Fibroblast of skin of right biceps (primary cell): ENCODE measurements at places on chromosomes 1 and 21.
A peak's percentile ranks its signal among the peaks of the same experiment; 100 is the strongest.

DNA sequence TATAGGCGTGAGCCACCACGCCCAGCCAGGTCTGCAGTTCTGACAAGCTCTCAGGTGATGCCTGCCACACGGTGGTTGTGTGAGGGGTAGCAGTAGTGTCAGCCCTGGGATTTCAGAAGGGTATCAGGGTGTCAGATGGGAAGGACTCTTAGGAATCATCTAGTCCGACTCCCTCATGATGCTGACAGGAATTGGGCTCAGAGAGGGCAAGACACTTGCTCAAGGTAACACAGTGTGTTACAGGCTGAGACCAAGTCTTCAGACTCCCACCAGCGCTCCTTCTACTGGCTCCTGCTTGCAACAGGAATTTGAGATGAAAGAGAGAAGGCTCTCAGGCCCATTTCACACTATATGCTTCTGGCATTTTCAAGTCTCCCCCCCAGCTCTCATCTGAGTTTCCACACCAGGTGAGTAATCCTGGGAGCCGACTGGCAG is 6.9 kb downstream of the HTR1D start:
- no peak for DNase-seq

DNA sequence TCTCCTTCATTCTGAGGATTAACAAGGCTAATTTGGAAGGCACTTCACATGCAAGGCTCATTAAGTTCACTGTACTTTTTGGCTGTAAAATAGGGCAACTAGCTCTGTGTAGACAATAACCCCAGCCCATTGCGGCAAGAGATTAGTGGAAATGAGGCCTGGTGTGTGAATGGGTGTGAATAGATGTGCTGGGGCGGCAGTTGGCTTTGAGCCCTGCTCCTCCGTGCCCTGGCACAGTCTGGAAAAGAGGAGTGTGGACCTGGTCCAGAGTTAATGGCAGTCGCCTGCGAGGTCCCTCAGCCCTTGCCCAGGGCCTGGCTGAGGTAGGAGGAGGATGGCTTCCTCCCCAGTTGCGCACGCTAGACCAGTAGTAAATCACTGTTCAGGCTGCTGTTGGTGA is 4.8 kb downstream of the KISS1 start:
- DNase-seq, result no peak

DNA sequence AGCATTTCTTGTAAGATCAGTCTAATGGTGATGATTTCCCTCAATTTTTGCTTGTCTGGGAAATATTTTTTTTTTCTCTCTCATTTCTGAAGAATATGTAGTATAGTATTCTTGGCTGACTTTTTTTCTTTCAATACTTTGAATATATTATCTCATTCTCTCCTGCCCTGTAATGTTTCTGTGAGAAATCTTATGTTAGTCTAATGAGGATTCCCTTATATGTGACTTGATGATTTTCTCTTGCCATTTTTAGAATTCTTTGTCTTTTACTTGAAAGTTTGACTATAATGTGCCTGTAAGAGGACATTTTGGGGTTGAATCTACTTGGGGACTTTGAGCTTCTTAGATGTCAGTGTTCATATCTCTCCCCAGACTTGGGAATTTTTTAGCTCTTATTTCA is 40.0 kb upstream of the PCBP3 start:
- no peak for DNase-seq

DNA sequence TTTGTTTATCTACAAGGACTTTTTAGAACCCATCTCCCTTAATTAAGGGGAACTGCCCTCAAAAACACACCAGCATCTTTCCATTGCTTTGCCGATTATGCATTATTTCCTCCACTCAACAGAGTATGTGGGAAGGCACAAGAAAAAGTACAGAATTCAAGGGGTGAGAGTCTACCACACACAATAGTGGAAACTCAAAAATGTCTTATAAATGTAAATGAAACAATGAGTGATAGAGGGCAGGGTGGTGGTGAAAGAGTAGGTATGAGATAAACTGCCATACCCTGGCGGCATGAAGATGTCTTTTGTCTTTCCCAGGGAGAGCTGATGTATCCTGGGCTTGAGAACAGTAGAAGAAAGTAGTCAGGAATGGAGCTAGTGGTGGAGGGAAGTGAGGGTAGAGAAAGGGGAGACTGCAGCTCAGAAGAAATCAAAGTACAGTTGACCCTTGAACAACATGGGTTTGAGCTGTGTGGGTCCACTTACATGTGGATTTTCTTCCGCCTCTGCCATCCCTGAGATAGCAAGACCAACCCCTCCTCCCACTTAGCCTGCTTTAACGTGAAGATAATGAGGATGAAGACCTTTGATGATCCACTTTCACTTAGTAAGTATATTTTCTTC is 24.4 kb downstream of the CD58 start:
- DNase-seq, result no peak

- DNase-seq, result no peak
These were observed 18.7 kb downstream of the TFF3 start for GRCh38 chr21:42296501-42296900.

GRCh38 chr1:228901936-228902681 is 166.8 kb downstream of the RHOU start:
- no peak for DNase-seq

GRCh38 chr21:31414263-31415000 is 70.4 kb upstream of the TIAM1 start:
- no peak for DNase-seq

DNA sequence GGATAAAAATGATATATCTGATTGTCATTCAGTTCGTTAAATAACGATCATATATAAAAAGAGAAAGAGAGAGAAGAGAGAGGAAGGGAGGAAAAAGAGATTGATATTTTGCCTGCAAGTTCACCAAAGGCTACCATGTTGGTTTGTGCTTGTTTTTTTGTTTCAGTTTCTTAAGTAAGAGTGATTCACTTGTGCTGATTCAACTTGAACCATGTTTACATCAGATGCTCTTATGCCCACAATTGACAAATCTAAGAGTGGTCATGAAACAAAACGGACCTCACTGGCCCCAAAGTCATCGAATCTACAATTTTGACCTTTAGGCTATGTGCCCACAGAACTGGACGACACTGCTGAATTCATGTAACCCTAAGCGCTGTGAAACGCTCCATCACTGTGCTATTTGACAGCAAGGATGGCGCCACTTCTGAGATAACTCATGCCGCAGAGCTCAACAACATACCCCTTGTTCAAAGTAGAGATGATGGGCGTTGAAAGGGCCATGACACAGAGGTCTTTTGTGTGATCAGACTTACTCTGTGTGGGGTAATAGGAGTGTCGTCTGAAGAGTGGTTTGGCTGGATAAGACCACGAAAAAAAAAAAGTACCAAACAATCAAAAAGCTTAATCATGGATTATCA is 481.4 kb downstream of the SETD4 start:
- peak; percentile 51 for DNase-seq

- DNase-seq, result peak; percentile 88
These were observed 22.6 kb downstream of the PHACTR4 start for GRCh38 chr1:28392027-28392652.

GRCh38 chr1:95086949-95087533 is 14.3 kb upstream of the ALG14 start:
- DNase-seq, result peak; percentile 97

DNA sequence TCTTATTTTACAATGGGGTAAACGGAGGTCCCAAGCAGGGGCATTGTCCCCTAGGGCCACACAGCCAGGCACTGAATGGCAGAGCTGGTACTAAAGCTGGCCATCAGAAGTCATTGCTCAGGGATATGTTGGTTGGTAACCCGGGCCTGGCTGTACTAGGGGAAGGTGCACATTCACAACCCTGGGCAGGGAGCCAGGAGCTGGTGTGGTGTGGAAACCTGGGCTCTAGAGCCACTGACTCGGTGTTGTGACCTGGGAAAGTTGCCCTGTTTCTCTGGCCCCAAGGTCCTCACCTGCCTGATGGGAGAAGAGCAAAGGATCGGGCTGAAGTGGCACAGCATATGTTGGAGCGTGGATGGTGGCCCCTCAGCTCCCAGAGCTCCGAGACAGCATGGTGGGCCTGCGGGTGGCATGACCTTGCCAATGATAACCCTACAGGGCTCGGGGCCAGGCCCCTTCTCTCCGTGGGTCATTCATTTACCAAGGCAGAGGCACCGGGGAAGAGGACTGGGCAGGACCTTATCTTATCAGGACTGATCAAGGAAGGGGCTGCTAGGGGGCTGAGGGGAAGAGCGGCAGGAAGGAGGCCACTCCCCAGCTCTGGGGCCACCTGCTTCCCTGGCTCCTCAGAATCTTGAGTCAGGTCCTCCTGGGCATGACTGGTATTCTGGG is 274.1 kb downstream of the TRABD2B start:
- DNase-seq, result no peak

DNA sequence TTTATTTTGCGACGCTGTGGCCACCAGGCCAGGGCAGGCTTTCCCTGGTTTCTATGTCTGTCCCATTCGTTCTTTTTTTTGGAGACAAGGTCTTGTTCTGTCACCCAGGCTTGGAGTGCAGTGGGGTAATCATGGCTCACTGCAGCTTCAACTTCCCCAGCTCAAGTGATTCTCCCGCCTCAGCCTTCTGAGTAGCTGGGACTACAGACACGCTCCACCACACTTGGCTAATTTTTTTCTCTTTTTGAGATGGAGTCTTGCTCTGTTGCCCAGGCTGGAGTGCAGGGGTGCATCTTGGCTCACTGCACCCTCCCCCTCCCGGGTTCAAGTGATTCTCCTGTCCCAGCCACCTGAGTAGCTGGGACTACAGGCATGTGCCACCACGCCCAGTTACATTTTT is 43.4 kb upstream of the WNT4 start:
- no peak for DNase-seq

DNA sequence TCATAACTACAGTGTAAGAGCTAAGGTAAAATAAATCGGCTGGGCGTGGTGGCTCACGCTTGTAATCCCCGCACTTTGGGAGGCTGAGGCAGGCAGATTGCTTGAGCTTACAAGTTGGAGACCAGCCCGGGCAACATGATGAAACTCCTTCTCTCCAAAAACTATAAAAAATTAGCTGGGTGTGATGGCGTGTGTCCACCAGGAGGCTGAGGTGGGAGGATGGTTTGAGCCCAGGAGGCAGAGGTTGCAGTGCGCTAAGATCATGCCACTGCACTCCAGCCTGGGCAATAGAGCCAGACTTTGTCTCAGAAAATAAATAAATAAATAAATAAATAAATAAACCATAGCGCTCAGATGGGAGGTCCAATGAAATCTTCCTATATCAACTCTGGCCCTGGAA is 16.7 kb upstream of the FAM110D start:
- no peak for DNase-seq

DNA sequence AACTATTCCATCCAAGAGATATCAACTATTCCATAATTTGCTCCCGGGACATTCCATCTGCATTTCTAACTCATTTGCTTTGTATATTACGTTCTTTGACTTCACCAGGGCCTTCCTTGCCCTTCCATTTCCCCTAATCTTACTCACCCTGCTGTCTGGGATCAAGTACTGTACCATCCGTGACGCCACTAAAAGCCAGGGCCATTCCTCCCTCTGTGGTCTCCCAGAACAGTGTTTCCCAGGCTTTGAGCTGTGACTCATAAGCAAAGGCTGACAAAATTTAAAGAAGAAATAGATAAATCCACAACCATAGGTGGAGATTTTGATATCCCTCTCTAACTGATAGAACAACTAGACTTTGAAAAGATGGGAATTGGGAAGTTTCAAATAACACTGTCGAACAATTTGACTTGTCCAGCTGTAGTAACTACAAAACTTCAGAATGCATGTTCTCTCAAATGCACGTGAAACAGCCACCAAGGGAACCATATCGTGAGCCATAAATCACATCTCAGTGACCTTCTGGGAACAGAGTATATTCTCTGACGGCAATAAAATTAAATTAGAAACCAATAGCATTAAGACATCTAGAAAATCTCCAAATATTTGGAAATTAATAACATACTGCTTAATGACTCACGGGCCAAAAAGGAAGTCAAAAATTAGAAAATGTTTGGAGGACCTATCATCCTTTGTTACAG is 501.0 kb downstream of the SETD4 start:
- DNase-seq, result peak; percentile 99
